Hematopoietic multipotent progenitor cell treated with erythropoietin and hydrocortisone succinate and interleukin-3 and kit ligand, for 4 days (in vitro differentiated cells): ENCODE measurements at places on chromosomes 6 and 20.
A peak's percentile ranks its signal among the peaks of the same experiment; 100 is the strongest.

DNA sequence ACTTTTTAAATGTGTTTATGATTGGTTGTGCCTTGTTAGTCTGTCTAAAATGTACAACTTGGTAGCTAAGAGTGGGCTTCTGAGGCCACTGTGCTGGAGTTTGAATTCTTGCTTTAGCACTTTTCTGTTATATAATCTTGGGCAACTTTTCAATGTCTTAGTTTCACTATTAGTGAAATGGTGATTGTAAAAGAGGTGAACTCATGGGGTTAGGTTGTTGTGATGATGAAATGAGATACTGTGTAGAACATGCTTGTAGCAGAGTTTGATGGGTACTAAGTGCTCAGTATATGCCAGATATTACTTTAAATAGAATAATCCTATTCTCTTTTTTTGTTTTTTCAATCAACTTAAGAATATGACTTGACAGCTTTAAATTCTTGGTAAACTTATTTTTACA lies 624.7 kb downstream of the CD109 start:
- no peak for DNase-seq

- DNase-seq = no peak
Observed at GRCh38 chr6:137711972-137712371, 155.1 kb upstream of the TNFAIP3 start.

- peak; percentile 10 for DNase-seq
Observed at GRCh38 chr20:44304383-44304782, 6.6 kb downstream of the FITM2 start.

DNA sequence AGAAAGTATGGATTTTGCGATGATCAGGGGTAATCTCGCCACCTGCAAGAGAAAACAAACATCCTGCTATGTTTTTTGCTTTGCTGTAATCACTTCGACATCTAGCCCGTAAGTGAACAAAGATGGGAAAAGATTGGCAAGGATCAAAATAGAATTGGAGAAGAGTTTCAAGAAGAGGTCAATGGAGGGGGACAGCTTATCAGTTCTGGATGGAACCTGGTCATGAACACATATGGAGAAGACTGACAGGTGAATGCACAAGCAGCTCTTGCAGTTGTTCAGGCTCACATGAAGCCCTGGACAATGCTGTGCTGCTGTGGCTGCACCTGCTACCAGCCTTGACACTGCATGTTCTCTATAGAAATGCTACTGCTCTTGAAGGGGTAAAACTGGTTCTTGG lies 222.1 kb downstream of the BCAS1 start:
- no peak for DNase-seq

- DNase-seq = no peak
Observed at GRCh38 chr6:118080547-118080946, 173.5 kb downstream of the SLC35F1 start.

- DNase-seq = no peak
Observed at GRCh38 chr20:4318891-4319290, 303.5 kb upstream of the RNF24 start.

DNA sequence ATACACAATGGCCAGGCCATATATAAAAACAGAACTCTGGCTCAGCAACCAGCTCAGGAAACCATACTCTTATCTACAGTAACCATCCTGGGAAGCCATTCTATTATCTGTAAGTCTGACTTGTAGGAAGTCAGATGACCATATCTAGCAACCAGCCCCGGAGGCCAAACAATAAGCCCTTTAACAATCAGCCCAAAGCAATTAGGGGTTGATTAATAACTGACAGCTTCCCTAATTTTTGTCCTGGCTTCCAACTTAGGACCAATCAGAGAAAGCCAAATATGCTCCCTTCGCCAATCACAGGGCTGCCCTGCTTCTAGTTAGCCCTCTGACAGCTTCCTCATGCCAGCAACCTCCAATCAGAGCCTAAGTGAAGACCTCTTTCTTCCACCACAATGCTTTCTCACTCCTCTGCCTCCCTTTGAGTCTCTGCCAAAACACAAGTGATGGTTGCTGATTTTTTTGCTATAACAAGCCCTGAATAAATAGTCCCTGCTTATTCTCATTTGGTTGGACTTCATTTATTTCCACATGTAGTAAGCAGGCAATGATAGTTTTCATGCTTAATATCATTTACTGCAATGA lies 37.8 kb upstream of the STXBP5 start:
- peak; percentile 97 for DNase-seq

GRCh38 chr6:111462770-111463391 lies 20.1 kb downstream of the REV3L start:
- peak; percentile 26 for DNase-seq

GRCh38 chr6:145213614-145214013 lies 521.7 kb downstream of the EPM2A start:
- no peak for DNase-seq

- no peak for DNase-seq
Observed at GRCh38 chr6:169238766-169239165, 14.9 kb downstream of the THBS2 start.

DNA sequence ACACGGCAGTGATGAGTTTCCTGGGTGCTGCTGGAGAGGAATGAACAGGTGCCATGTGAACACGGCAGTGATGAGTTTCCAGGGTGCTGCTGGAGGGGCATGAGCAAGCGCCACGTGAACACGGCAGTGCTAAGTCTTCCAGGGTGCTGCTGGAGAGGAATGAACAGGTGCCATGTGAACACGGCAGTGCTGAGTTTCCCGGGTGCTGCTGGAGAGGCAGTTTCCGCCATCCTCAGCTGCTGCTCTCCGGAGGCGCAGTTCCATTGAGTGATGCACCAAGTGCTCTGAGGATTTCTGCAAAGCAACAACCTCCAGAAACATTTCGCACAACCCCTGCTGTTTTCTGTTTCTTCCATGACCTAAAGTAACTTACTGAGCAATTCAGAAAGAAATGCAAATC lies 155.4 kb downstream of the SMOC2 start:
- DNase-seq = no peak

DNA sequence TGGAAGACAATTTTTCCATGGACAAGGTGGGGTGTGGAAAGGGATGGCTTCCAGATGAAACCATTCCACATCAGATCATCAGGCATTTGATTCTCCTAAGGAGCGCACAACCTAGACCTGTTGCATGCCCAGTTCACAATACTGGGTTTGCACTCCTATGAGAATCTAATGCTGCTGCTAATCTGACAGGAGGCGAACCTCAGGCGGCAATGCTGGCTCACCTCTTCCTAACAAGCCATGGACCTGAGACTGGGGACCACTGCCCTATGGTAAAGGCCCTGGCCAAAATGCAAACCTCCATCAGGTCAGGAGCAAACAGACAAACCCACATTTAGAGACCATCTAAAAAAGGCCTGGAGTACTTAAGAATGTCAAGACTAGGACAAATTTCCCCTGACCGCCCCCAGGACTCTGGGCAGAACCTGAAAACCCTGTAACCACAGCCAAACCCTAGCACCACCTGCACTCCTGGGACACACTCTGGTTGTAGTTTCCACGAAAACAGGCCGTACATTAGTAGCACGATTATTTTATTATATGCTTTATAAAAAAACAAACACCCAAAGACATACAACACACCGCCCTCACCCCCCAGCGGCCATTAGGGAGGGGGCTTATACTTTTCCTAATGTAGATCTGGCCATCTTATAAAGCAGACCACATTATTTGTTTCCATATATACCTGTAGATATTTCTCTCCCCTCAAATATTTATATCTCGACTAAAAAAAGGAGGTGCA lies 27.3 kb downstream of the SNX5 start:
- no peak for DNase-seq

GRCh38 chr6:164455835-164456234 lies 853.6 kb downstream of the C6orf118 start:
- DNase-seq = no peak

DNA sequence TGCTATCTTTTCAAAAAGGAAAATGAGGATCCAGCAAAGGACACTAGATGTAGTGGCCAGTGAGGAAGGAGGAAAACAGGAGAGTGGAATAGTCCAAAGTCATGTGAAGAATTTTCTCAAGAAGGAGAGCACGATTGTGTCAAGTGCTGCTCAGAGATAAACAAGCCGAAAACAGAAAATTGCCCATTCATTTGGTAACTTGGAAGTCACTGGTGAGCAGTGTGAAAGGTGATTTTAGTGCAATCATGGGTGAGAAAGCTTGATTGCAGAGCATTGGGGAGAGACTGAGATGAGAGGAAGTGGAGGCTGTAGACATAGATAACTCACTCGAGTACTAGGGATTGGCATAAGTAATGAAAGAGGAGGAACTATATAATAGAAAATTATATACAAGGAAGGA lies 26.0 kb upstream of the PRDM1 start:
- no peak for DNase-seq

GRCh38 chr20:23658989-23659609 lies 21.3 kb upstream of the CST3 start:
- no peak for DNase-seq

GRCh38 chr6:137879885-137880745 lies 13.1 kb downstream of the TNFAIP3 start:
- no peak for DNase-seq

DNA sequence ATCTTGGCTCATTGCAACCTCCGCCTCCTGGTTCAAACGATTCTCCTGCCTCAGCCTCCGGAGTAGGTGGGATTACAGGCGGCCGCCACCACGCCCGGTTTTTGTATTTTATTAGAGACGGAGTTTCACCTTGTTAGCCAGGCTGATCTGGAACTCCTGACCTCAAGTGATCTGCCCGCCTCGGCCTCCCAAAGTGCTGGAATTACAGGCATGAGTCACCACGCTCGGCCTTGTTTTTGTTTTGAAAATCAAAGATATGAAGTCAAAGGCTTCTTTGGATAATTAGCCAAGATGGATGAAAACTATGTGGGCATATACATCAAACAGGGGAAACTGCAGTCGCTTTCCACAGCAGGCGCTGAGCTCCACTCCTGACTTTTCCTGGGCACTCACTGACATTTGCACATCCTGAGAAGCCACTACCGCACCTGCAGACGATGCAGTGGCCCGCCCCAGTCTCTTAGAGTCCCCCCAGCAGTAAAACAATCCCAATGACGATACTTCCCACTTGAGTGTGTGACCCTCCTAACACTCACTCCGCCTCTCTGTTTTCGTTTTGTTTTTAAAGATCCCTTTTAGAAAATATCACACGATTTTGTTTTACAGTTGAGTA lies 44.1 kb downstream of the GJA1 start:
- no peak for DNase-seq

DNA sequence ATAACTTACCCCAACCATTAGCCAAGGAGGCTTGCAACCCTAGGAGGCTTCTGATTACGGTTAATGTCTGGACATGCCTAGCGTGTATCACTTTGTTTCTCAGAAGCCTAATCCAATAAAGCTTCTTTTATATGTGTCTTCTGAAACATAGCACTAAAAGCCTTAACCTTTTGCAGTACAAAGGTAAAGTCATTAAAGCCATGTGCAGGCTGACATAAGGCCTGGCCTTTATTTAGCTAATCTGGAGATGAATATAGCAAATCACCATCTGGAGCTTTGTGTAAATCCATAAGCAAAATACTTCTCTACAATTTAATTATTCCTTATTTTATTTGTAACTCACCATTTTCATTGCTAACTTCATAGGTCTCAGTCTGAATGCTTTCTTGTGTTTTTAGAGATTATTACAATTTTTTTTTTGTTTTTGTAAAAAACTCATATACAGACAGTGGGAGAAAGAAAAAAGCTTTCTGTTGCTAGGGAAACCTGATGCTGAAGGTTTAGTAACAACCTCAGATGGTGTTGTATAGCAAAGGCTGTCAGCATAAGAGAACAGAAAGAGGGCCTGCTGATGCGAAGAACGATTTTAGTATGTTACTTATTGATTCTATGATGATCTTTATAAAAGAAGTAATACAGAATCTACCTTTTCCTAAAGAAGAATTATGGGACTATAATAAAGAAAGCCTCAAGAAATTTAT lies at the start of gene EYS:
Gene EYS (minus strand): TSS at position 101 of the 701 bp plus-strand sequence. CDS start 211,816 bp downstream, outside the sequence.
- DNase-seq = no peak

DNA sequence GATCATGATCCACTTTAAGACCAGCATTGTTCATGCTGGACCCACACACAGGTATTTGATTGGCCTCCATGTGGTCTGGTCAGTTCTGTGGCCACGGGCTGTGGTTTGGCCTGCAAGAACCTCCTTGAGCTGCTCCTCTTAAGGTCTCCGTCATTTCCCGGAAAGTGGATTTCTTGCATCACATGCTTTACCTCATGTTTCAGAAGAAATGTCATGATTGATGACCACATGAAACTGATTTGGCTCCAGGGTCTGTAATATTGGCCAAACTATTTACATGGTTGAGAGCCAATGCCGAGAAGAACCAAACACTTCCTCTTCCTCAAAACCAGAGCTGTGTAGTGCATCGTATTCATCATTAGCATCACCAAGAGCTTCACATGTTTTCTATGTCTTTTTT lies 13.2 kb upstream of the RSPH3 start:
- DNase-seq = peak; percentile 47

DNA sequence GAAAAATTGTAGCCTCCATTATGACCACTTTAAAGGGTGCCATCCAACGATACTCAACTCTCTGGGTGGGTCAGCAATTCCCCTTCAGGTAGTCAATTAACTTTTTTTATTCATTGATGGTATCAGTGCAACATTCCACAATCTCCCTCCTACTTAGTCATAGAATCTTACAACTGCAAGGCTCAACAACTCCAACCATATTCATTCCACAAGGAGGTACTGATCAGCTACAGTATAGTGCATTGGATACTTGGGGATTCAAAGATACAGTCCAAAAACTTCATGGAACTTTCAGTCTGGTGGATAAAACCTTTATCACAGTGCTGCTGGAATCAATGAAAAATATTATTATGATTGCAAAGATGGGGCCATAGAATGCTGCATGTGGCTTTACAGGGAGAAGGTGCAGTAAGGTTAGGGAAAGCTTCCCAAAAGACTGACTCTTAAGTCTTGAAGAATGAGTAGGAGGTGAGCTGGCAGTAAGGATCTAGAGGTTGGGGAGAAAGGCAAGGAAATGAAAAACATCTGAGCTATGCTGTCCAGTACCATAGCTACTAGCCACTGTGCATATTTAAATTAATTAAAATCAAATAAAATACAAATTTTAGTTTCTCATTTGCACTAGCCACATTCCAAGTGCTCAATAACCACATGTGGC lies 314.7 kb upstream of the PRDM1 start:
- no peak for DNase-seq

- DNase-seq = no peak
Observed at GRCh38 chr6:144372611-144373594, 87.8 kb downstream of the UTRN start.

DNA sequence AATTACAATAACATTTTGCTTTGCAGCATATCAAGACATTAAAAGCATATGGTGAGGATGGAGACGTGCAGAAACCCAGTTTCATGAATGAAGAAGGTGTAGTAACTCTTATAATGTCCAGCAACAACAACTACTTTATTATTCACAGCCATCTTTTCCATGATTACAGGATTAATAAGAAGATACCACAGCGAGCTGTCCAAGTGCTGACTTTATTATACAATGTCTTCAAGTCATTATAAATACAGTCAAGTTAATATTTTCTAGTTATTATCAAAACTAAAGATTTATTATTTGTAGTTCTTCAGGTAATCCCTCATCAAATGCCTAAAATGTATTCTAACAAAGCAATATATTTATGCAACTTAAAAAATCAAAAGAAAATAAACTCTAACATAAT lies 2.5 kb upstream of the KHDRBS2 start:
- DNase-seq = no peak
